ENCODE measurements at places on chromosomes 13 and 19.
A peak's percentile ranks its signal among the peaks of the same experiment; 100 is the strongest.

DNA sequence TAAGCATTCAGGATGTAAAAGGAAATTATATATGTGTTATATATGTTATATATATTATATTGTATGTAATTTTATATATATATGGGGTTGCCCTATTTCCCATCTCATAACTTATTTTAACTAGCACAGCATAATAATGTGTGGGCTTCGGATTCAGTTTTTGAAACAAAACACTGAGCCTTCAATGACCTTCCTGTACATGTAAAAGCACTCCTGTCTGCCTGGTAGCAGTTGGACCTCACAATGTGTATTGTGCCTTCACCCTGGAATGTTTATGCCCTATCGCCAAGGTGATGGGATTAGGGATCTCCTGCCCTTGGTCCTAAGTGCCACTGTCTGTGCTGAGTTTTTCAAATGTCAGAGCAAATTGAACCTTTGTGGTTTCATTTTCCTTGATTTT lies 968.8 kb downstream of the TUBA3C start:
- H3K4me1 ChIP-seq = no peaks in the 10 kb centered on the region
- H3K36me3 ChIP-seq = no peaks in the 10 kb centered on the region
- no peaks in the 10 kb centered on the region for H3K27me3 ChIP-seq
- no peak overlapping the region for H3K27ac ChIP-seq

DNA sequence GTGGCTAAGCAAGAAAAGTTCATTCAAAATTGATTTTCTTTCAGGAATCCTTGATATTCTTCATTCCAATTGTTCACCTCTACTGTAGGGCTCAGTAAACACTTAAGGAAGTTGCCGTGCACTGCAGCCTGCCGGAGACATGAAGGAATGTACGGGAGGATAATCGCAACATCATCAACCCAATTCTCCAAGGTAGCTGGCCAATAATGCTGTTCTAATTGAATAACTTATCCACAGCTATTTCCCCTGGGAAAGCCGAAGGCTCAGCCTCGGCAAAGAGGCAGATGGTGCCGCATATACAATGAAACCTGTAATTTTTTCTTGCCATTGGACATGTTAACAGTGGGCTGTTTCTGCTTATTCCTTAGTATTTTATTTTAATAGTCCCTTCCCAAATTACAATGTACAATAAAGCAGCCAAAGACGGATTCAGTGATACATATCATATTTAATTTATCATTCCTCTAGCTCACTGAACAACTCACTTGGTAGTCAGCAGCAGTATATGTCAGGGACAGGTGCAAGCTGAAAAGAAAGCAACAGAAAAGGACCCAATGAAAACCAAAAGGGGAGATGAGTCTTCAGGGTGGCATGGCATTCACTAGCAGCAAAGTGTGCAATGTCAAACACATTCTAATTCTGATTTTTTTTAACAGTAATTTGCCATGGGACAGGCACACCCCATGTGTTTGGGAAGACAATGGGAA lies 420.5 kb upstream of the KLF12 start:
- no peaks in the 10 kb centered on the region for H3K27me3 ChIP-seq
- H3K4me1 ChIP-seq = no peaks in the 10 kb centered on the region
- no peak overlapping the region for H3K4me3 ChIP-seq
- no peaks in the 10 kb centered on the region for H3K36me3 ChIP-seq
- no peak overlapping the region for H3K27ac ChIP-seq

DNA sequence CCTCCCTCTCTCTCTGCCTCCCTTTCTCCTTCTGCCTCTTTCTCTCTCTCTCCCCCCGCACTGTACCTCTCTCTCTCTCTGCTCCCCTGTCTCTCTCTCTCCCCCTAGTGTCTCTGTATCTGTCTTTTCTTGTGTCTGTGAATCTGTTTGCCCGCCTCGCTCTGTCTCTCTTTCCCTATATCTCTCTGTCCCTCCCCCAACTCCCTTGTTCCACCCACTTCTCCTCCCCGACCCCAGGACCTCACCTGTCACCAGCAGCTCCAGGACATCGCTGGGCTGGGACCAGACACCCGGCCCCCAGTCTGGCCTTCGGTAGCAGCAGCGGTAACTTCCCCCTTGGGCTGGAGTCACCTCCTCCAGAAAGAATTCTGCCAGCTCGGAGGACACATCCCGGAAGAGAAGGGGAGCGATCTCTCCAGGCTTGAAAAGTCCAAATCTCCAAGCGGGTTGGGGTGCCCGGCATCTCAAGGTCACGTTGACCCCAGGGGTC lies 3.9 kb downstream of the OSCAR start:
- H3K27ac ChIP-seq = peak overlapping the region; percentile 72
- no peaks in the 10 kb centered on the region for H3K36me3 ChIP-seq
- no peak for DNase-seq
- peaks cover 13% of the 10 kb centered on the region for H3K4me1 ChIP-seq
- H3K4me3 ChIP-seq = peak overlapping the region; percentile 44
- no peaks in the 10 kb centered on the region for H3K27me3 ChIP-seq

DNA sequence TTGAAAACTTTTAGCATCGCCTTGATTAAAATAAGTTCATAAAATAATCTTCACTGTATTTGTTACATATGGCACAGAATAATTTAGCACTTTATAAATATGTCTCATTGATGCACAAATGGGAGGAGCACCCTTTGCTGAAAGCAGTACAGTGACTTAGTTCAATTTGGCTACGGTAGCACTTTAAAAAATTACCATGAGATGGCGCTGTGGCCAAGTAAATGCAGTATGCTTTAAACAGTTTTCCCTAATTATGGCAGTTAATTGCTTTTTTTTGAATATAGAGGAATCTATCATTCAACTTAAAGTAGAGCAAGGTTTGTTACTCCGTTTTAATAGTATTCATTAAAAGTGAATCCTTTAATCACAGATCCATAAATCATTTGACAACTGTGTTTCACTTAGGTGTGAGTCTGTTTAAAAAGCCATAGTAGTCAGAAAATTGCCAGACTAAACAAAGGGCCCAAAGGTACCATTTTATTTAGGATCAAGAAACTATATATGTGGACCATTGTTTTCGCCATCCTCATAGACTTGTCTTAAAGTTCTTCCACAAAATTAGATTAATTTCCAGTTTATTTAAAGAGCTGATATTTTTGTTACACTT lies 34.7 kb upstream of the ESD start:
- no peaks in the 10 kb centered on the region for H3K36me3 ChIP-seq
- H3K27ac ChIP-seq = no peak overlapping the region
- no peak for DNase-seq
- H3K4me1 ChIP-seq = no peaks in the 10 kb centered on the region
- no peaks in the 10 kb centered on the region for H3K27me3 ChIP-seq

DNA sequence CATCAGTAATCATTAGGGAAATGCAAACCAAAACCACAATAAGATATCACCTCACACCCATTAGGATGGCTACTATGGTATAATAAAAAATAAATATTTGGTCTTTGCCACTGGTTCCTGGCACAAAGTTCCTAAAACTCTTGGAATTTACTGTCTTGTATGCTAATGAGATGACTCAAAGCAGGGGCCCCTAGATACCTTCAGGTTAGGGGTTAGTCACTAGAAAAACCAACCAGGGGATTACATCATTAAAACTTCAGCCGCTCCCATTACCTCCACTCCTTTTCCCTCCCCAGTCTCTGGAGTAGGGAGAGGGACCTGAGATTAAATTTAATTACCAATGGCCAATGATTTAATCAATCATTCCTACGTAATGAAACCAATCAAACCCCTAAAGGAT lies 49.6 kb downstream of the THSD1 start:
- no peak for DNase-seq
- H3K36me3 ChIP-seq = no peaks in the 10 kb centered on the region
- H3K4me1 ChIP-seq = no peaks in the 10 kb centered on the region

GRCh38 chr19:51253088-51253806 lies 2.4 kb downstream of the SIGLECL1 start:
- no peak overlapping the region for H3K27ac ChIP-seq
- no peaks in the 10 kb centered on the region for H3K27me3 ChIP-seq
- no peak overlapping the region for H3K4me3 ChIP-seq
- DNase-seq = no peak
- no peaks in the 10 kb centered on the region for H3K36me3 ChIP-seq

- no peaks in the 10 kb centered on the region for H3K36me3 ChIP-seq
- no peak for DNase-seq
- H3K27me3 ChIP-seq = no peaks in the 10 kb centered on the region
- H3K4me3 ChIP-seq = no peak overlapping the region
These were observed 2.4 kb downstream of the COX7A1 start for GRCh38 chr19:36149673-36150406.

GRCh38 chr19:37979547-37980082 lies 72.6 kb downstream of the SIPA1L3 start:
- H3K4me1 ChIP-seq = peaks cover 32% of the 10 kb centered on the region
- H3K4me3 ChIP-seq = no peak overlapping the region
- no peaks in the 10 kb centered on the region for H3K27me3 ChIP-seq
- no peaks in the 10 kb centered on the region for H3K36me3 ChIP-seq

- H3K27ac ChIP-seq = no peak overlapping the region
- peaks cover 76% of the 10 kb centered on the region for H3K4me1 ChIP-seq
- no peaks in the 10 kb centered on the region for H3K36me3 ChIP-seq
- H3K27me3 ChIP-seq = no peaks in the 10 kb centered on the region
- H3K4me3 ChIP-seq = no peak overlapping the region
These were observed 21.1 kb downstream of the LATS2 start for GRCh38 chr13:21040120-21040826.

- no peak for DNase-seq
- H3K27me3 ChIP-seq = no peaks in the 10 kb centered on the region
- H3K4me1 ChIP-seq = peaks cover 39% of the 10 kb centered on the region
- H3K27ac ChIP-seq = peak within 1 kb of the TSS; percentile 95
These were observed at the start of gene GAS6 for GRCh38 chr13:113863524-113864272. TSS of gene GAS6 (minus strand) at chr13:113864076. CDS start at chr13:113863920, 156 bp downstream.

- DNase-seq = no peak
- peak overlapping the region; percentile 39 for H3K4me3 ChIP-seq
- H3K27me3 ChIP-seq = no peaks in the 10 kb centered on the region
- H3K27ac ChIP-seq = peak overlapping the region; percentile 96
These were observed 4.5 kb downstream of the PPP1R12C start for GRCh38 chr19:55112777-55113569.

GRCh38 chr13:80168089-80168850 lies 172.7 kb downstream of the SPRY2 start:
- no peak overlapping the region for H3K4me3 ChIP-seq
- DNase-seq = no peak
- H3K36me3 ChIP-seq = no peaks in the 10 kb centered on the region
- no peak overlapping the region for H3K27ac ChIP-seq

- no peak for DNase-seq
- H3K27me3 ChIP-seq = no peaks in the 10 kb centered on the region
- peak overlapping the region; percentile 63 for H3K27ac ChIP-seq
- no peaks in the 10 kb centered on the region for H3K36me3 ChIP-seq
- H3K4me3 ChIP-seq = no peak overlapping the region
These were observed 246.6 kb upstream of the MAB21L1 start for GRCh38 chr13:35723053-35723461.

DNA sequence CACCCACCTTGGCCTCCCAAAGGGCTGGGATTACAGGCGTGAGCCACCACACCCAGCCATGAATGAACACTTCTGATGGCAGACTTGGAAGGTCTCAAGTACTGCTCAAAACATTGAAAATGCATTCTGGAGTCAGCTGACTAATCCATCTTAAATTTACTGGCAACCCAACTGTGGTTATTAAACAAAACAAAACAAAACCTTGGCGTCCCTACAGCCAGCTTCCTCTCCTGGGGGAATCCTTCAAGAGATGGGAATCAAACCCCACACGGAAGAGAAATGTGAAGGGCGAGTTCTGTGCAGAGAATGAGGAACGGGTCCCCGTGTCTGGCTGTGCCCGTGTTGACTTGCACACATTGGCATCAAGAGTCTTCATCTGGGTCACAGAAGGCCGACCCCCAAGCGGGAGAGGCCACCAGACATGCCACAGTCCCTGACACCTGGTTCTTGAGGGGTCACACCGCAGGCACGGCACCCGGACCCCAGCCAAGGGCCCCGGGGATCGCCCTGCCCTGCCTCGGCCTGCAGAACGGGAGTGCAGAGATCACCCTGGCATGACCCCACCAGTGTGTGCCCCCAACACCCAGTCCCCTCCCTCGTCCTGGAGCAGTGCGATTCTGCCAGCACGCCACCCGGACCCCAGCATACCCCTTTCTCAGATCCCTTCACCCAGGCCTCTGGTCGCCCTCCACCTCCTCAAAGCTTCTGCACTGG lies 3.2 kb downstream of the MAP2K2 start:
- no peak overlapping the region for H3K4me3 ChIP-seq
- no peaks in the 10 kb centered on the region for H3K36me3 ChIP-seq
- no peaks in the 10 kb centered on the region for H3K27me3 ChIP-seq
- DNase-seq = no peak
- H3K4me1 ChIP-seq = peaks cover 45% of the 10 kb centered on the region

GRCh38 chr13:113394339-113394640 lies 30.4 kb upstream of the GRTP1 start:
- no peaks in the 10 kb centered on the region for H3K27me3 ChIP-seq
- no peak for DNase-seq
- H3K27ac ChIP-seq = no peak overlapping the region
- H3K36me3 ChIP-seq = no peaks in the 10 kb centered on the region
- H3K4me1 ChIP-seq = peaks cover 8% of the 10 kb centered on the region
- peak overlapping the region; percentile 61 for H3K4me3 ChIP-seq

- no peak overlapping the region for H3K4me3 ChIP-seq
- no peaks in the 10 kb centered on the region for H3K27me3 ChIP-seq
- DNase-seq = no peak
- H3K27ac ChIP-seq = no peak overlapping the region
These were observed 1467.3 kb upstream of the MIR17HG start for GRCh38 chr13:89880201-89880600.

DNA sequence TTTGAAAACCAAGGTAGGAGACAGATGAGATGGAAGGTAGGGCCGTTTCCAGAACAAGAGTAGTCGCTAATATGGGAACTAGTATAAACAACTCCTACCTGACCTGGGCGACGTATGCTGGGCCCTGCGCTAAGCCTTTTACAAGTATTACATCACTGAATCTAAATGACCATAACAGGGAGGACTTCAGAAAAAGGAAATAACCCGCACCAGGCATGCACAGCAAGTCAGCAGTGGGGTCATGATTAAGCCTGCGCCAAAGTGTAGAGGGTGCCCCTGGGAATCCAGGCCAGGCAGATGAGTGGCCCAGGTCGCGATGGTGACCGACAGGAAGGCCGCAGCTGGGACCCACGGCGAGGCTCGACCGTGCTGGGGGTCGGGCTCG lies 613 bp downstream of the ATP13A1 start:
- H3K36me3 ChIP-seq = peaks cover 15% of the 10 kb centered on the region
- no peak for DNase-seq

GRCh38 chr19:19214892-19215291 lies 3.1 kb downstream of the NCAN start:
- no peaks in the 10 kb centered on the region for H3K4me1 ChIP-seq
- peaks cover 7% of the 10 kb centered on the region for H3K27me3 ChIP-seq
- no peak for DNase-seq
- no peaks in the 10 kb centered on the region for H3K36me3 ChIP-seq
- H3K27ac ChIP-seq = no peak overlapping the region

DNA sequence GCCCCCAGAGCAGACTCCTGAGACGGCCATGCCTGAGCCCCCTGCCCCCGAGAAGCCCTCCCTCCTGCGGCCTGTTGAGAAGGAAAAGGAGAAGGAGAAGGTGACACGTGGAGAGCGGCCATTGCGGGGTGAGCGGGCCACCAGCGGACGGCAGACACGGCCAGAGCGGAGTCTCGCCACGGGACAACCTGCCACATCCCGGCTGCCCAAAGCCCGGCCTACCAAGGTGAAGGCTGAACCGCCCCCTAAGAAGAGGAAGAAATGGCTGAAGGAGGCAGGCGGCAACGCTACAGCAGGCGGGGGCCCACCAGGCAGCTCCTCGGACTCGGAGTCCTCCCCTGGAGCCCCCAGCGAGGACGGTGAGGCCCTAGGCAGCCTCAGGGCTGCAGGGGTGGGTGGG lies 24.1 kb downstream of the RRAS start:
- H3K27me3 ChIP-seq = no peaks in the 10 kb centered on the region
- no peak overlapping the region for H3K4me3 ChIP-seq
- no peak for DNase-seq
- H3K36me3 ChIP-seq = peaks cover 58% of the 10 kb centered on the region
- H3K4me1 ChIP-seq = peaks cover 16% of the 10 kb centered on the region

All from vagina (tissue), 2 donors.